ENCODE measurements at places on chromosomes 7 and 10.

GRCh38 chr10:13765641-13766341, 179.0 kb downstream of the PRPF18 start:
- DNase-seq, result no peak

DNA sequence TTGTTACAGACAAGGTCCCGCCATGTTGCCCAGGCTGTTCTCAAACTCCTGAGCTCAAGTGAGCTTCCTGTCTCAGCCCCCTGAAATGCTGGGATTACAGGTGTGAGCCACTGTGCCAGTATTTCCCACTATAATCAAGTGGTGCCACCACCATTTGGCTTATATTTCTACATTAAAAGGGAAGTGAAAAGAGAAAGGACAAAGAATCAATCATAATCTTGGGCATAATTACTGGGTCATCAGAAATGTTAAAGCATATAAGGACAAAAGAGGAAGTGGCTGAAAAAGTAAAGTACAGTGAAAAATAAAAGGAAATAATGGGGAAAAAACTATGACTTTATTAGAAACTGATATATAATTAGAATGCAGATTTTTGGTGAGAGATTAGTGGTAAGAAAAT, 25.7 kb upstream of the ENTPD1 start:
- DNase-seq, result no peak

DNA sequence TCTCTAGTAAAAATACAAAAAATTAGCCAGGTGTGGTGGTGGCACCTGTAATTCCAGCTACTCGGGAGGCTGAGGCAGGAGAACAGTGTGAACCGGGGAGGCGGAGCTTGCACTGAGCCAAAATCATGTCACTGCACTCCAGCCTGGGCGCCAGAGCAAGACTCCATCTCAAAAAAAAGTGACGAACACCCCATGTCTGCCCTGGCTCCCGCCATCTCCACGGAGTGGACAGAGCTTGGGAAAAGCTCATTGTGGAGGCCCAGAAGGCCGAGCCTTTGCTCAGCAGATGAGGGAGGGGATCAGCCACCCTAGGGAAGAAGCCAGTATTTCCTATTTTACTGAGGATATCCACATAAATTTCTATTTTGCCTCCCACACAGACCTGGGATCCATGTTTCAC, 136.8 kb downstream of the DIP2C start:
- no peak for DNase-seq

GRCh38 chr7:50610521-50611277, 45.5 kb upstream of the DDC start:
- DNase-seq, result peak; percentile 50

GRCh38 chr7:155962191-155962967, 150.1 kb upstream of the SHH start:
- DNase-seq, result no peak

DNA sequence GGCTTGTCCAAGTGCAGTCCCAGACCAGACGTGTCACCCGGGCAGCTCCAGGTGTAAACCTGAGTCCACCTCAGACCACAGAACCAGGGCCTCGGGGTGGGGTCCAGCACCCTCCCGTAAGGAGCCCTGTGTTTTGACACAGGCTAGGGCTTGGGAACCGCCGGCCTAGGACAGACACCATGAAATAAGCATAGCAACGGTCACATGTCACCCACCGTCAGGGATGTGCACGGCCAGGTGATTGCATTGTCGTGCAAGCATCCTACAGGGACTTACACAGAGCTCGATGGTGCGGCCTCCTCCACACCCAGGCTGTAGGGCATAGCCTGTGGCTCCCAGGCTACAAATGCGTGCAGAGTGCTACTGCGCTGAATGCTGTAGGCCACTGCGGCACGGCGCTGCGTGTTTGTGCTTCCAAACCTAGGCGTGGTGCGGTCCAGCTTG, 10.6 kb downstream of the ZFAND2A start:
- DNase-seq, result no peak

DNA sequence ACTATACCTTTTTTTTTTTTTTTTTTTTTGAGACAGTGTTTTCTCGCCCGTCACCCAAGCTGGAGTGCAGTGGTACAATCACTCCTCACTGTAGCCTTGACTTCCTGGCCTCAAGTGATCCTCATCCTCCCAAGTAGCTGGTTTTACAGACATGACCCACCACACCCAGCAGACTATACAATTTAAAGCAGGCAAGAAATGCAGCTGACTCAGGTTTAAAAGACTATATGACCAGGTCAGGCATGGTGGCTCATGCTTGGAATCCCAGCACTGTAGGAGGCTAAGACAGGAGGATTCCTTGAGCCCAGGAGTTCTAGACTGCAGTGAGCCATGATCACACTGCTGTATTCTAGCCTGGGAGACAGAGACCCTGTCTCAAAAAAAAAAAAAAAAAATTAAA, 89.5 kb upstream of the AUTS2 start:
- DNase-seq, result no peak

DNA sequence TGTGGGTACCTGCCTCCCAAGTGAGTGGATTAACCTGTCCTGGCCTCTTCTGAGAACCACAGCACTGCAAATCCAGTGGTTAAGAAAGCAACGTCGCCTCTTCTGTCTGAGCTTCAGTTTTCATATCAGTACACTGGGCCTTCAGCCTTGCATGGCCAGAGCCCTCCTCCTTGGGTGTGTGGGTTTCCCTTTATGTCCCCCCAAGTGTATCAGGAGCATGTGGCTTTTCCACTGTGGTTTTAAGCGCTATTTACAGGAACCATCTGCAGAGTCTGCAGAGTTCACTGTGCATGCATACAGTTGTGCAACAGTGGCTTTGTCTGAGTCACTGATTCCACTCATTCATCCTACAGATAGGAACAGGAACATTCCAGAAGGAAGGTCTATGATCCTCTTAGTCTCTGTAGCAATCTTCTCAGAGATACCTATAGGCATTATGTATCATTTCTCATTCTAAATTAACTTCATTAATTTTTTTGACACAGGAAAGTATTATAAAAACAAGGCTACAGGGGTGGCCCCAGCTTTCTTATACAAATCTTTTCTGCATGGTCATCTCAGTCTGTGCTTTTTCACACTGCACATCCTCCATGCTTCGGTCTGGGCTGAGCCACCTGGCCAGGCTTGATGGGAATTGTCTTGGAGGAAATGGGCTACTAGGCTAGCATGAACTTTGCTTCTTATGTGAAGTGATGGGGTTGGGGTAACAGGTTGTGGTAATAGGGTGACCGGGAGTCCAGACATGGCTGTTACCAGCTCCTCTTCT, 17.1 kb downstream of the MBL2 start:
- no peak for DNase-seq

- DNase-seq, result no peak
These were observed 52.3 kb downstream of the SKIDA1 start for GRCh38 chr10:21473135-21473534.

DNA sequence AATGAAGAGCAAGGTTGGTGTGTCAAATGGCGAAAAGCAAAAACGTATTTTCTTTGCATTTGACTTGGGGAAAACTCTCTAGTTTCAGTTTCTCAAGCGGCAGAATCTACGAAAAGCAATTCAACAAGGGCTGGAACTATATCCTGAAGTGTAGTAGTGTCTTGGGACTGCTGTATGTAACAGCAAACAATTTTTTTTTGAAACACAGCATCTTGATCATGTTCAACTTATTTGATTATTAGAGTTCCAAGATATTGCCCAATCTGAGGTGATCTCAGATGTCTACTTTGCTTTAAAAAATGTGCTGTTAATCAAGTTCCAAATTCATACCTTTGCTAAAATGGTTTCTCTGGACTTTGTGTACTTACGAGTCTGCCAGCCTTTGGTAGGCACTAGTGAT, 120.6 kb downstream of the ZWINT start:
- no peak for DNase-seq
